ENCODE measurements at places on chromosomes 6 and 20. TPM values are rescaled to one million over a fixed set of nuclear protein-coding genes. Genes with fewer than 3 reads are reported as not detected.
A peak's percentile ranks its signal among the peaks of the same experiment; 100 is the strongest.

Gene HEY2
- polyA plus RNA-seq: 0.29 TPM

Gene SLC26A8
- polyA plus RNA-seq: not detected

Gene MKKS
- 17.4 TPM for polyA plus RNA-seq

DNA sequence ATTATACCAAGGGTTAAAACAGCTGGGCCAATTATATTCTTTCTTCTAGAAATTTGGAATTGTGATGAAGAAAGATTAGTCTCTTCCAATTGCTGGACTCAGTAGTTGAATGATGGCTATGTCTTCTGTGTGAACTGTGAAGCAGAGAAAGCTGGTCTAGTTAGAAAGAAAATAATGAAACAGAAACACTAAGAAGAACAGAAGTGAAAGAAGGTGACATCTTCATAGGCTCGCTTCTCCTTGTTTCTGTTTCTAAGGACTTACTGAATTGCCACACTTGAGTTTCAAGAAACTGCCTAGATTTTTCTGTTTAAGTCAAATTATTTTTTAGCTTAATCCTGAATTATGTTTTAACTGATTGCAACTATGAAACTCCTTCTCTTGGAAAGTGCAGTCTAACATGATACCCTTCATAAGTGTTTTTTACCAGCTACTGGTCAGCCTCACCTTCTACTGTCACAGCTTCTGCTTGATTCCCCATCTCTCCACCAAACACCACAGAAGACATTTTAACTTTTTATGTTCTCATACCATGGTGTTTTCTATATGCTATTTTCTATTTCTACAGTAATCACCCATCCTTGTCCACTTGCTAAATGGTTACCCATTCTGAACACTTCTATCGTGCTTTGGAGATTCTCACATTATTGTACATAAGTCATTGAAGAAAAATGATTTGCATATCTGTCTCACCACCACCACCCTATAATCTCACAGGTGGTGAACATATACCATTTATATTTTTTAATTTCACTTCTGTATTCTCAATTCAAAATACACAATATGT, 268.8 kb downstream of the GRIK2 start:
- no peaks in the 10 kb centered on the region for H3K27me3 ChIP-seq
- H3K4me3 ChIP-seq: no peak overlapping the region
- H3K36me3 ChIP-seq: no peaks in the 10 kb centered on the region
- no peak overlapping the region for H3K27ac ChIP-seq

GRCh38 chr20:62208795-62209755, 11.0 kb downstream of the HRH3 start:
- H3K27ac ChIP-seq: no peak overlapping the region
- no peaks in the 10 kb centered on the region for H3K4me1 ChIP-seq
- peaks cover 29% of the 10 kb centered on the region for H3K27me3 ChIP-seq
- H3K36me3 ChIP-seq: no peaks in the 10 kb centered on the region

- no peak overlapping the region for H3K4me3 ChIP-seq
- no peak for DNase-seq
- H3K27me3 ChIP-seq: no peaks in the 10 kb centered on the region
- H3K36me3 ChIP-seq: peaks cover 51% of the 10 kb centered on the region
Measured at GRCh38 chr6:134964451-134965203, 14.7 kb upstream of the ALDH8A1 start.

DNA sequence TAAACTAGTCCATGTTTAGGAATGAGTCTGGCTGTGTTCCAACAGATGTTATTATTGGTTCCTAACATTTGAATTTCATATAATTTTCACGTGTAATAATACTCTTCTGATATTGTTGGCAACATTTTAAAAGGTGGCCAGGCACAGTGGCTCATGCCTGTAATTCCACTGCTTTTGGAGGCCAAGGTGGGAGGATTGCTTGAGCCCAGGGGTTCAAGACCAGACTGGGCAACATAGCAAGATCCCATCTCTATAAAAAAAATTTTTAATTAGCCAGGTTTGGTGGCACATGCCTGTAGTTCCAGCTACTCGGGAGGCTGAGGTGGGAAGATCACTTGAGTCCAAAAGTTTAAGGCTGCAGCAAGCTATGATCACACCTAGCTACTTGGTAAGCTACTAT, 116.2 kb downstream of the MTHFD1L start:
- H3K4me3 ChIP-seq: no peak overlapping the region
- H3K36me3 ChIP-seq: peaks cover 8% of the 10 kb centered on the region
- DNase-seq: no peak
- no peak overlapping the region for H3K27ac ChIP-seq

DNA sequence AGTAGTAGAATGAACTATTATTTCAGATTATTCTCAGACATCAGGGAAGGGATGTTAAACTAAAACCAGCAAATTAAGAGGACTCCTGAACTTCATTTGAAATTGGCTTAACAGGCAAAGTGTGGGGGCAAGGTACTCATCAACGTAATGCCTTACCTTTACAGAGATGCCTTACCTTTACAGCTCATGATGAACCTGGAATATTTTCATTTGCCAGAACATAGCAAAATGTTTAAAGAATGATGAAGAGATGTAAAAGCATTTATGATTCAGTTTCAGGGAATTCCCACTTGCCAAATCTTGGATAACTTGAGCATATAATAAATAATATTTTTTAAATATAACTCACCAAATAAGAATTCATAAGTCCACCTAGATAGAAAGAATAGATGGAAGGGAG, 207.5 kb downstream of the TINAG start:
- DNase-seq: no peak
- no peak overlapping the region for H3K27ac ChIP-seq
- H3K4me3 ChIP-seq: no peak overlapping the region
- no peaks in the 10 kb centered on the region for H3K4me1 ChIP-seq

- no peak overlapping the region for H3K4me3 ChIP-seq
- no peak for DNase-seq
- H3K36me3 ChIP-seq: no peaks in the 10 kb centered on the region
Measured at GRCh38 chr6:54282186-54282585, 26.1 kb upstream of the TINAG start.

GRCh38 chr6:53171605-53172467, 23.2 kb upstream of the GCM1 start:
- peak overlapping the region; percentile 94 for H3K27ac ChIP-seq
- H3K27me3 ChIP-seq: no peaks in the 10 kb centered on the region
- DNase-seq: peak; percentile 89

- H3K27ac ChIP-seq: no peak overlapping the region
- H3K27me3 ChIP-seq: peaks cover 5% of the 10 kb centered on the region
Measured at GRCh38 chr20:47066484-47067270, 172.0 kb downstream of the EYA2 start.

DNA sequence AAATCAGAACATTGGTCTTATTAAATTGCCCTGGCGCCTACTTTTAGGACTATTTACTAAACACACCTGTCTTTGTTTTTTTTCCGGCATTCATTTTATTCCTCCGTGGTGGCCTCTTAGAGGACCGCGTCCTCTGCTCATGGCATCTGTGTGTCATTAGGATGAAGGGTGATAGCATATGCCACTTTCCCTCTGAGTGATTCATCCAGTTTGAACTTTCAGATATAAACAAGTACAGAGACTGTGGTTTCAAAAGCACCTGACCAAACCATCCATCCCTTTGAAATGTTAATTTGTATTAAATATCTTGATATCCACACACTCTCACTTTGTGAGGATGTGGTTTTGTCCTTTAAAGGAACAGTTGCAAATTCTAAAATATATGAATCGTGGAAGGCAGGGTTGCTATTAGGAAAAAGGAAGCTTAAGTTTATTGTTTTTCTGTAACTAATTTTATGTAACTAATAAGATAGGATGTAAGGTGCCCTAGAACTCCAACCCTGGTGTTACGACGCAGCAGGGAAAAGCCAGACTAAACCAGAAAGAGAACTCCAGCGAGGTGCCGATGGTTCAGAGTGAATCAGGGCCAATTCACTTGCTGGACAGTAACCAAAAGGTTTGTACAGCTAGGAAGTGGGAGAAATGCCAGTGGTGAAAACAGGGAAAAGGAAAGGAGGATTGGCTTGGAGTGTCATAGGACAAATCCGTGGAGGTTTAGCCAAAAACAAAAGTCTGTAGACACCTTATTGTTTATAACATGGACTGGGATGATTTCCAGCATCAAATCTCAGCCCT, 98.7 kb downstream of the SHLD1 start:
- no peaks in the 10 kb centered on the region for H3K27me3 ChIP-seq
- H3K4me1 ChIP-seq: peaks cover 7% of the 10 kb centered on the region
- DNase-seq: no peak
- no peak overlapping the region for H3K27ac ChIP-seq
- H3K36me3 ChIP-seq: peaks cover 5% of the 10 kb centered on the region

DNA sequence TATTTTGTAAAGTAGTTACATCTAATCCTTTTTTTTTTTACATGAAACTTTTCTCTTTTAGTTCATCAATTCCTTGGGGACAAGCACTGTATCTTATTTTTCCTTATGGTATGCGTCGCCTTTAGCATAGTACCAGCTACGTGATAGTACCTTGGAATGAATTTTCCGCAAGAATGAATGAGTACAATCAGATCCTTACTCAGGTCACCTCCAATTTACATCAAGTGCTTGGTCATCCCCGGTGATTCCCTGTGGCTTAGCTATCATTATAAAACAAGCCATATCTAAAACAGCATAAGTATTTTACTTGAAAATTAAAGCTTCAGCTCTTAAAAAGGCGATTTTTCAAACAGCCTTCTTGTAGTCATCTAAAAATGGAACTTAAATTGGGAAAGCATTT, 680.4 kb upstream of the MAP3K7 start:
- no peaks in the 10 kb centered on the region for H3K4me1 ChIP-seq
- H3K27ac ChIP-seq: no peak overlapping the region
- no peak for DNase-seq
- no peaks in the 10 kb centered on the region for H3K36me3 ChIP-seq
- no peaks in the 10 kb centered on the region for H3K27me3 ChIP-seq

GRCh38 chr20:24018796-24019195, 30.2 kb upstream of the GGTLC1 start:
- peaks cover 31% of the 10 kb centered on the region for H3K27me3 ChIP-seq
- H3K4me1 ChIP-seq: no peaks in the 10 kb centered on the region
- no peaks in the 10 kb centered on the region for H3K36me3 ChIP-seq
- DNase-seq: no peak
- no peak overlapping the region for H3K27ac ChIP-seq
- H3K4me3 ChIP-seq: no peak overlapping the region

DNA sequence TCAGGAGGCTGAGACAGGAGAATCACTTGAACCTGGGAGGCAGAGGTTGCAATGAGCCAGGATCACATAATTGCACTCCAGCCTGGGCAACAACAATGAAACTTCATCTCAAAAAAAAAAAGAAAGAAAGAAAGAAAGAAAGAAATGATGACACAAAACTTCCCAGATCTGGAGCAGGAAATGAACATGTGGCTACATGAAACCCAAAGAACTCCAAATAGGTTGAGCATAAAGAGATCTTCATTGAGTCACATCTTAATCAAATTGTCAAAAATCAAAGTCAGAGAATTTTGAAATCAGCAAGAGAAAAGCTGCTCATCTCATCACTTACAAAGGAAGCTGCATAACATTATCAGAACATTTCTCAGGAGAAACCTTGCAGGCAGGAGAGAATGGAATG, 247.0 kb downstream of the IBTK start:
- no peak overlapping the region for H3K4me3 ChIP-seq
- DNase-seq: no peak
- H3K36me3 ChIP-seq: no peaks in the 10 kb centered on the region
- H3K4me1 ChIP-seq: no peaks in the 10 kb centered on the region

DNA sequence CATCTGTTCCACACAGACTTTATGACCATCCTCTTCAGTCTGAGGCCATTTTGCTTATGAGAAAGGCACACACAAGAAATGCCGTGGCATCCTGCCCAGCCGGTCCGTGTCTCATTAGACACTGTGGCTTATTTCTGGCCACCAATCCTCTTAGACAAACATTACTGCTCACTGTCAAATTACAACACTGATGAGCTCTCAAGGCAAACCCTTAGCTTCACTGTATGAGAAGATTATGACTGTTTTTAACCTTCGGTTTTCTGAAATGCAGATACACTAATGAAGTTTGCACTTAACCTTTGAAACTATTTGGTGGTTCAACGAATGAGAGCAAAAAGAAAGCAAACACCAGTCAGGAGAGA, 50.5 kb upstream of the DST start:
- H3K36me3 ChIP-seq: no peaks in the 10 kb centered on the region
- H3K4me3 ChIP-seq: no peak overlapping the region
- H3K27me3 ChIP-seq: no peaks in the 10 kb centered on the region
- no peak overlapping the region for H3K27ac ChIP-seq

- peaks cover 24% of the 10 kb centered on the region for H3K36me3 ChIP-seq
- no peaks in the 10 kb centered on the region for H3K27me3 ChIP-seq
- H3K4me3 ChIP-seq: no peak overlapping the region
- H3K27ac ChIP-seq: no peak overlapping the region
Measured at GRCh38 chr6:158739673-158740072, 79.5 kb downstream of the EZR start.

DNA sequence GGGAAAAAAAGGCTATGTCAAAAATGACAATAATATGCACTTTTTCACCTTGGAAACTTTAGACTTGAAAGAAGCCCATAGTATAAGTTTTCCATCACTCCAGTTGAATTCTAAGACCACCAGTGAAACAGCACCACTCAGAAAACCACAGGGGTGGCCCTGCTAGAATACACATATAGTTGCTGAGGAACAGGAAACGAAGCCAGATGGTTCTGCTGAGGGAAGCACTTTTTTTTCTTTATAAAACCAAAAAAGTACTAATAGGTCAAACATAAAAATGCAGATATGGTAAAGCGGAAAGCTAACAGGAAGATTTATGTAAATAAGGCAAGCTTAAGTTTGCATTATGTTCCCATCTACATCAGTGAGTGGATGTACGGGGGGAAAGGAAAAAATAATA, 303.9 kb downstream of the FOXC1 start:
- no peaks in the 10 kb centered on the region for H3K4me1 ChIP-seq
- no peaks in the 10 kb centered on the region for H3K27me3 ChIP-seq
- H3K27ac ChIP-seq: no peak overlapping the region
- DNase-seq: no peak
- H3K36me3 ChIP-seq: no peaks in the 10 kb centered on the region

GRCh38 chr6:18329776-18330175, 57.4 kb upstream of the RNF144B start:
- DNase-seq: no peak
- no peaks in the 10 kb centered on the region for H3K27me3 ChIP-seq
- H3K4me3 ChIP-seq: no peak overlapping the region
- peak overlapping the region; percentile 79 for H3K27ac ChIP-seq
- H3K4me1 ChIP-seq: peaks cover 28% of the 10 kb centered on the region

DNA sequence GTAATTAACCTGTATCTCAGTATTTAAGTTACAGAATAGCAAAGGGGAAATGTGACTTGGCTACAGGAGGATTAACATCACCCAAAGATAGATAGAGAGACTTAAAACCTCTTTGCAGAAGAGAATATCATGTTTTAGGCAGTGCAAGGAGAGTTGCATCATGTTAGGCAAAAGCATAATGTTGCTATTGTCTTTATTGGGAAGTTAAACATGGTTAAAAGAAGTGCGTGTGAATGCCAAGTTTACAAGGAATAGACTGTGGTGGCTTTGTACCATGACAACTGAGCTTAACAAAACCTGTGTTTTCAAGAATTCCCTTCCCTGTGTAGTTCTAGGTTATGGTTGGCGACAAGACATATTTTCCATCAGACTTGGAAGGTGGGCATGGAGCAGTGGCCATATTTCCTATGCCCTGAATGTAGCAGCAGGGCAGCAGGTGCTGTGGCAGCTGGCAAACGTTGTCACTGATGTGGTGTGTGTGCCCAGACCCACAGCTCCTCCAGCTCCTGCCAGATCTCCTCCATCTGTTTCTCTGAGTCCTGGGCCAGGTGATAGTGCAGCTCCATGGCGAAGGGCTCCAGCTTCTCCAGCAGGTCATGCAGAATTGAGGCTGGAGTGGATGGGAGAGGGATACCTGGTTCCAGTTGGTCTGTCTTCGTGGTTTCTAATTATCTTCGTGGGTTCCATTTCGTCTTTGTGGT, 163.3 kb downstream of the QRSL1 start:
- H3K36me3 ChIP-seq: no peaks in the 10 kb centered on the region
- H3K27ac ChIP-seq: no peak overlapping the region
- no peak for DNase-seq
- H3K27me3 ChIP-seq: no peaks in the 10 kb centered on the region
